GM06990 (cell line): ENCODE measurements at places on chromosomes 6 and 20.
A peak's percentile ranks its signal among the peaks of the same experiment; 100 is the strongest.

DNA sequence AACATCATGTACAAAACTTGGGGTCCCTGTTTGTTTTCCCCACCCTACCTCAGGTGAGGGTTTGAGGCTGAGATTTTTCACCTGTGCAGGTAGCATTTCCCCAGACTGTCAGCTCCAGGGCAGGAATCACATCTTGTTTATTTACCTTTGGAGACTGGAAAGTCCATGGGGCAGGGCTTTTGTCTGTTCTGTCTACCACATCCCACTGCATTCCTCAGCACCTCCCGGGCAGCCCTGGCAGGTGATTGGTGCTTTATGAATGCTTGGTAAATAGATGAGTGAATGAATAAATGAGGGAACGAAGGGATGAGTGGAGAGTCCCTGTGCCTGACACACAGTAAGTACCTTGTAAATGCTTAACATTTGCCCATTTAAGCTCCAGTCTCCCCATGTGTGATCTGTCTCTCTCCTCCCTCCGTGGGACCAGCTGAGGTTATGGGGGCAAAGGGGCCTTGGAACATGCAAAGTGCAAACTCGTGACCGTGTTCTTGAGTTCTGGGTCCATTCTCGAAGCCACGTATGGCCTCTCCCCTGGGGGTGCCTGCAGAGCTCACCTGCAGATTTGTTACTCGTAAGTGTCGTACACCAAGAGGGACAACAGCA is 69.7 kb upstream of the PMEPA1 start:
- no peak for DNase-seq

- no peak for DNase-seq
These were observed 269.0 kb downstream of the COL12A1 start for GRCh38 chr6:74936886-74937285.

DNA sequence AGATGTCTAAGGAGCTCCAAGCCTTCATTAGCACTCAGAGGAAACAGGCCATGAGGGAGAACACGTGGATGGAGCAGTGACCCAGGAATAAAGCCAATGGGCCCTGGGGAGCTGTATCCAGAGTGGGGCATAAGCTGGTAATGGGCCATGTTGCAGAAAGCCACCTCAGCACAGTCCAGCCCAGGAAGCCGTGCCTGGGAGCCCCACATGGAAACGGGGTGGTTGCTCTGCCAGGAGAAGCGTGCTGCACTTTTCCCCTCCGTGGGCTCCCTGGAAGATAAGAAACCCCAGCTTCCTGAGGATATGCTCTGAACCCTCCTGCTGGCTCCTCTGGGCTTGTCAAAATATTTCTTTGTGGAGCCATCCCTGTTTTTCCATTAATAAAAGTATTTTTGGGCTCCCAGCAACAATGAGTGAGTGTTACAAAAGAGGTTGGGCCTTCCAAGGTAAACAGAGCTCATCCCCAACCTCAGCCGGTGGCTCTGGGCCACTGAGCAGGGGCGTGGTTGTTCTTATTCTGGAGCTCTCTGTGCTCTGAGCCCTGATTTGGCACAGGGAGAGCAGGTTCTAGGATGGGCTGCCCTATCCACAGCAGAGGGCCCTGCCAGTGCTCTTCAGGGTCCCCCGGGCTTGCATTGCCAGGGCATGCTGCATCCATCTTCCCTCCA is 31.2 kb upstream of the NFATC2 start:
- DNase-seq = no peak

DNA sequence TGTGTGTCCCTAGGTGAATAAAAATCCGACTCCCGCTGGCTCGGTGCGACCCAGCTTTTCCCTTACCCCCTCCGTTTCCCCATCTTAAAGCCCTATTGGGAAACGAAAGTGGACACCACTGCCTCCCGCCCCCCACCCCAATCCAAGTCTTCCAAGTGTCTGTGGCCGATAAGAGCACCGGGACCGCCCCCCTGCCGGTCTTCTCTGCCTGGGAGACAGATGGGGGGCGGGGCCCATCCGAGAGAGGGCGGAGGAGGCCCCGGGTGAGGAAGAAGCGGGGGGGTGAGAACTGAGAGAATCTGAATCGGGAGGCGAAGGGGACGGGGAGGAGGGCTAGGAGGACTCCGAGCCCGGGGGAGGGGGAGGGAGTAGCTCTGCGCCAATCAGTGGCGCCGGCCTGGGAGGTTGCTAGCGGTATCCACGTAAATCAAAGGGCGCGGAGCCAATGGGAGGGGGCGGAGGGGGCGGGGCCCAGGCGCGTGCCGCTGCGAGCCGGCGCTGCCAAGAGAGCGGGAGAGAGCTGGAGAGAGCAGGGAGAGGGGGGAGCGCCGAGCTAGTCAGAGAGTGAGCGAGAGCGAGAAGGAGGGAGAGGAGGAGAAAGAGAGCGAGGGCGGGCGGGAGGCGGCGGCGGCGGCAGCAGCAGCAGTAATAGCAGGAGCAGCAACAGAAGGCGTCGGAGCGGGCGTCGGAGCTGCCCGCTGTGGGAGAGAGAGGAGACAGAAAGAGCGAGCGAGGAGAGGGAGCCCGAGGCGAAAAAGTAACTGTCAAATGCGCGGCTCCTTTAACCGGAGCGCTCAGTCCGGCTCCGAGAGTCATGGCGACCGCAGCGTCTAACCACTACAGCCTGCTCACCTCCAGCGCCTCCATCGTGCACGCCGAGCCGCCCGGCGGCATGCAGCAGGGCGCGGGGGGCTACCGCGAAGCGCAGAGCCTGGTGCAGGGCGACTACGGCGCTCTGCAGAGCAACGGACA is at the start of gene POU3F2:
Gene POU3F2, plus strand, starts transcription at position 515 of the 972 bp plus-strand sequence. Its CDS starts 300 bp downstream, at position 815.
- DNase-seq = peak; percentile 79

GRCh38 chr20:51767867-51768758 is at the start of gene ATP9A:
Gene ATP9A, minus strand, starts transcription at chr20:51768390. Its CDS starts 21 bp downstream, at chr20:51768369.
- DNase-seq = no peak

DNA sequence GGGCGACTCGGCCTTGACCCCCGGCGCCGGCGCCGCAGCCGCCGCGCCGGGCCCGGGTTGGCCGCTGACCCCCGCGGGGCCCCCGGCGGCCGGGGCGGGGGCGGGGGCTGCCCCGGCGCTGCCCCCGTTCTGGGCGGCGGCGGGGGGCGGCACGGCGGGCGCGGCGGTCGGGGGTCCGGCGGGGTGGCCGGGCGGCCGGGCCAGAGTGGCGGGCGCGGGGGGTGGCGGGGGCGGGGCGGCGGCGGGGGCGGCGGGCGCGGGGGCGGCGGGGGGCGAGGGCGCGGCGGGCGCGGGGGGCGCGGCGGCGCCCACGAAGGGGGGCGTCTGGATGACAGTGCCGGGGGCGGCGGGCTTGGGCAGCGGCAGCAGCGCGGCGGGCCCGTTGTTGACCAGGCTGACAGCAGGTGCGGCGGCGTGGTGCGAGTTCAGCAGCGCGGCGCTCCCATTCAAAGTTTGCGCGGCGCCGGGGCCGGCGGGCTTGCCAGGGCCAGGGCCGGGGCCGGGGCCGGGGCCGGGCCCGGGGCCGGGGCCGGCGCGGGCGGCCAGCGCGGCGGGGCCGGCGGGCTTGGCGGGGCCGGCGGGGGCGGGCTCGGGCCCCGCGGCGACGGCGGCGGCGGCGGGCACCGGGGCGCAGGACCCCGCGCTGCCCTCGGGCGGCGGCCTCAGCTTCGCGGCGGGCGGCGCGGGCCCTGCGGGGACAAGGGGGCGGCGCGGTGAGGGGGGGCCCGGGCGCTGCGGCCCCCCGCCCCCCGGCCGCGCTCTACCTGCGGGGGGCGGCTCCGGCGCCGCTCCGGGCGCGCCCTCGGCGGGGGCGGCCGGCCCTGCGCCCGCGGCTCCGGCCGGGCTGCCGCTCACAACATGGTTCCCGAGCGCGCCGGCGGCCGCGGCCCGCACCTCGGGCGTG is 659 bp downstream of the TAF4 start:
- DNase-seq = no peak

DNA sequence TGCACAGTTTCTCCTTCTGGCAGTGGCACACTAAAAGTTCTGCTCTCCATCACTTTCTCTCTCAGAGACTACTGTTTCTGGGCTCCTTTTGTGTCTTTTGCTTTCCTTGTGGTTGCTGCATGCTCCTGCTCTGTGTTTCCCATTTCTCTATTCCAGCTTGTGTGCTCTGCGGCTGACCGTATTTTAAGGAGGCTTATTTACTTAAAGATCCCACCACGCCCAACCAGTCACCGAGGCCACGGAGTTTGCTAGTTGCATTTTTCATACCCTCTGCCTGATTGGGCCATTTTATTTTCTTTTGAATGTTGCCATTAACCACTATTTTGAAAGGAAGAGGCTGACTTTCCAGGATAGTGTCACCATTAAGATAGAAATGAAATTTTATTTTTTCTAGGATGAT is 626.4 kb upstream of the MMS22L start:
- DNase-seq = no peak

GRCh38 chr6:44269921-44270525 is at the start of gene TMEM151B:
Gene TMEM151B, plus strand, starts transcription at chr6:44270450. Its CDS starts 293 bp downstream, at chr6:44270743.
- no peak for DNase-seq

- no peak for DNase-seq
These were observed 127.9 kb downstream of the COL19A1 start for GRCh38 chr6:69994251-69994650.
